HAP-1 (cell line): ENCODE measurements at places on chromosomes 4 and X.
A peak's percentile ranks its signal among the peaks of the same experiment; 100 is the strongest.

DNA sequence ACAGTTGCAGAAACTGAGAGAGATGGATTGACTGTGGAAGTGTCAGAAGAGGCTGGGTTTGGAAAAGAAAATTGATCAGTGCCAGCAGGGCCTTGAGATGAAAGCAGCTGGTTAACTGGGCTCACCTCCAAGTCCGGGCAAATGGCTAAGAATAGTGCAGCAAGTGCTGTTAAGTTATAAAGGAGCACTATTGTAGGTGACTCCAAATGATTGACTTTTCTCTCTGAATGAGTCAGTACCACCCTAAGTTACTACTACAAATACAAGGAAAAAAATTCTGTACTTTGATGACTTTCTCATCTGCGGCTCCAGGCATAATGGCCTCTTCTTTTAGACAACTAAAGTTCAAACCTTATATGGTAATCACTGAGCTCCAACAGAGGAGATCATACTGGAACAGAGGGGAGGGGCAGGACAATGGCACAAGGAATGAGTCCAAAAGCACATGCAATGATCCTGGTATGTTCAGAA lies 733.4 kb upstream of the INTU start:
- no peak for DNase-seq

GRCh38 chrX:47623540-47624027 lies 3.9 kb upstream of the SYN1 start:
- no peak for DNase-seq

GRCh38 chr4:169663831-169664230 lies 43.5 kb downstream of the CLCN3 start:
- DNase-seq: no peak

DNA sequence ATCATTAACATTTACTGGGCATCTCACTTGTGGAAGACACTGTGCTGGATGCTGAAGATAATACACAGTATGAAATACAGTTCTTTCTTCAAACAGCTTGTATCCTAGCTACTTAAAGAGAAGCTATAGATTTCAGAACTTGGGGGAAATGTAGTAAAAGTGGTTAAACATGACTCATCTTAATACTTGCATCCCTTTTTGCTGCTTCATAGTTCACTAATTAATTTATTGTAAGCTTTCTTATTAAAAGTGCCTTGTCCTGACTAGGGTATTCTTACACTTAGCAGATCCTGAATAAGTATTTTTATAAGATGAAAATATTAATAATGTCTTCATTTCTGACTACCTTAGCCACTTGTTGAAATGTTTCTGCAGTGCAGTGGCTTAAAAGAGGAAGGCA lies 132.8 kb upstream of the STIM2 start:
- DNase-seq: no peak

DNA sequence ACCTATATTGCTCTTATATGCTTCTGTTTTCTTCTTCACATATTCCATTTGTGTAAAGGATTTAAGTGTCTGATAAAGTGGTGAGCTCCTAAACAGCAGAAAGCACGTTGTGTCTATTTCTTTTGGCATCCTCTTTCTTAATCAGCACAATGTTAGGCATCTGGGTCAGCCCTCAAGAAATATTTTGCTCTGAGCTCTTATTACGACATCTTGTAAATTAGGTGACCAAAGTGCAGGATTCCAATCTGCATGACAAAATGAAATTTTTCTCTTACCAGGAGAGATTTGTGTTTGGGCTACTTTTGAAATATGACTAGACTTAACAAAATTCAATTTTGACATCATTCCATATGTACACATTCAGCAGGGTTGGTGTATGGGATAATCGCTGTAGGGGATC lies 210.0 kb upstream of the IGFBP7 start:
- no peak for DNase-seq

DNA sequence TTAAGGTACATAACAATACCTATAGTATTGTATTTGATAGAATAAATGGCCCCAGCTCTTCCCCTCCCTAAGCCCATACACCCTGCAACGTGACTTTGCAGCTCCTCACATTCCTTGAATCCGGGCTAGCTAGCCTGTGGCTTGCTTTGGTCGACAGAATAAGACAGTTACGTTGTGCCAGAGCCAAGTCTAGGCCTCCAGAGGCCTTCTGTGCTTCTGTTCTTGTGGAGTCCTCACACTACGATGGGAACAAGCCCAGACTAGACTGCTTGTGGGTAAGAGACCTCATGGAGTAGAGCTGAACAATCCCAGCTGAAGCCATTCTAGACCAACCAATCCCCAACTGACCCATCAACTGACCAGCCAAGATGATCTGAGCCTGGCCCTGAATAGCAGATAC lies 102.4 kb upstream of the PLAC1 start:
- peak; percentile 30 for DNase-seq

DNA sequence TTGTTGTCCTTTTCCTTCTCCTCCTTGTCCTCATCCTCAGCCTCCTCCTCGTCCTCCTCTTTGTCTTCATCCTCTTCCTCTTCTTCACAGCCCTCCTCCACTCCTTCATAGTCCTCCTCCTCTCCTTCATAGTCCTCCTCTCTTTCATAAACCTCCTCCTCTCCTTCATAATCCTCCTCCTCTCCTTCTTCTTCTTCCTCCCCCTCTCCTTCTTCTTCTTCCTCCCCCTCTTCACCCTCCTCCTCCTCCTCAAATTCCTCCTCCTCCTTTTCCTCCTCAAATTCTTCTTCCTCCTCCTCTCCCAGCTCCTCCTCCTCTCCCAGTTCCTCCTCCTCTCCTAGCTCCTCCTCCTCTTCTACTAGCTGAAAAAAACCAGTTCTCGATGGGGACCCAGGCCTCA lies 143.8 kb upstream of the RADX start:
- no peak for DNase-seq

- no peak for DNase-seq
These were observed 66.6 kb upstream of the NAF1 start for GRCh38 chr4:163233321-163233720.

GRCh38 chrX:119706616-119707015 lies 13.6 kb upstream of the SEPTIN6 start:
- no peak for DNase-seq

DNA sequence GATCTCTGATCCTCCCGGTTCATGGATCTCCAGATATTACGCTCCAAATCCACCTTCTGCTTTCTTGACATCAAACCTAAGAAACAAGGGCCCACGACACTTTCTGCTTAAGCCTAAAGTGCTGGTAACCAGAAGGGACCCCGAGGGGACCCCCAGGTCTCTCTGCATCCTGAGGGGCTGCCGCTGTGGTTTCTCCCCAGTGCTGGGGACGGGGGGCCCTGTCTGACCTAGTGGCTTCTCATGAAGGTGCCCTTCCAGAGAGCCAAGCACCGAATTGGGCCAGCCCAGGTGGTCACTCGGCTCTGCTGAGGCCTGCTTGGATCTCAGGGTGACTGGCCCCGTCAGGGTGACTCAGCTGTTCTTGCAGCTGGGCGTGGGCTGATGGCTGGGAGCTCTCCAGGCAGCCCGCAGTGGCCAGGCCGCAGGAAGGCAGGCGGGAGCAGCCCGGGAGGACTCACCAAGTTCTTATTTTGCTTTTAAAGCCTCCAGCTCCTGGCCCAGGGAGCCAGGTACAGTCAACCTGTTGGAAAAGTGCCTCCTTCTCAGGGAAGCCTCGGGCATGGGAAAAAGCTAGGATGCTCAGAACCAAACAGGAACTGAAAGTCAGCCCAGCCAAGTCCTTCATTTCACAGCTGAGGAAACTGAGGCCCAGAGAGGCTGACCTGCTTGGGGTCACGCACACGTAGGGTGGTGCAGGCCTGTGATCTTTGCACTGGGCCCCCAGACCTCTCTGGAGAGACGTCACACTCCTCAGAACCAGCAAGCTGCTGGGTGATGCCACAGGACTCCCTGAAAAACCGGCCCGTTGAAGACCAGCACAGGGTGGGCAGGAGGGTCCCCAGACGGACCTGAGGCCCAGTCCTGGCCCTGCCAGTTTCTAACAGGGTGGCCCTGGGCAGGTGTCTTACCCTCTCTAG lies 16.7 kb downstream of the BLOC1S4 start:
- no peak for DNase-seq

DNA sequence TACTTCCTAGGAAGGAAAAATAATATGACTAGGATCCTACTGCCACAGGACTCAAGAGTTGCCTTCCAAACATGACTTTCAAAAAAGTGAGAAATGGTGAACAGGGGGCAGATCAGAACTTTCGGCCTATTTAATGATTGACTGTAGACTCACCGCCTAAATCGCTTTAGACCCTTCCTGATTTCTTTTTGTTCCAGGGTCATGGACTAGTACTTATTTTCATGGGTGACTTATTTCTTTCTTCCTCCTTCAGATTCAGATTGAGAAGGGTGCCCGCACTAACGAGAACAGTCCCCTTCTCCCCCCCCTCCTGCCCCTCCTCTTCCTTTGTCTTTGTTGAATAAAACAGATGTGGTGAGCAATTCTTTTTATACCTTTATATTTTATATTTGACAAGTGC lies 48.0 kb upstream of the KLHL8 start:
- no peak for DNase-seq

GRCh38 chr4:89674876-89675459 lies 162.0 kb downstream of the SNCA start:
- no peak for DNase-seq

GRCh38 chr4:89619206-89619962 lies 217.6 kb downstream of the SNCA start:
- DNase-seq: no peak

GRCh38 chr4:173486714-173487392 lies 43.2 kb downstream of the HAND2 start:
- no peak for DNase-seq

GRCh38 chr4:87838205-87838604 lies 5.4 kb downstream of the MEPE start:
- DNase-seq: no peak

DNA sequence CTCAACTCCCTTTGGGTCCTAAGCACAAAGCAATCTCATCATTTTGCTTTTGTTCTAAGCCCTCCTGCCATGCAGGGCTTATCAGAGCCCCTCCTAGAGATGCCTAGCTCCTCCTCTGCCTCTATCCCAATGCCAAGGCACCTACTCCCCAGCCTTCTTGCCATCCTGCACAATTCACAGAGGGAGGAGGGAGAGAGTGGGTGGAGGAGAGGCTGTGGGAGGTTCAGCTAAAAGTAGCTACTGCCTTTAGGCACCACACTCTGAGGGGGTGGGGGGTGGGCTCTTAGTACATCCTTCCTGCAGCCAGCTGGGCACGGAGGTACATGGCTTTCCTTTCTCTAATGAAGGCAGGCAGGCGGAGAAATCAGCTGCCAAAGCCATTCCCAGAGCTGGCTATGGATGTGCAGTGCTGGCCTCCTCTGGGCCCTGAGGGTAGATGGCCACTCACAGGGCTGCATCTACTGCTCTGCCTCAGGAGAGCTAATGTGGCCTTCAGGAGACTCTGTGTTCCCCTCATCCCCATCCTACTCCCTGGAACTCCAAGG lies 40.1 kb downstream of the ARHGEF9 start:
- DNase-seq: no peak

GRCh38 chr4:161936625-161937550 lies 226.9 kb downstream of the FSTL5 start:
- DNase-seq: peak; percentile 34

DNA sequence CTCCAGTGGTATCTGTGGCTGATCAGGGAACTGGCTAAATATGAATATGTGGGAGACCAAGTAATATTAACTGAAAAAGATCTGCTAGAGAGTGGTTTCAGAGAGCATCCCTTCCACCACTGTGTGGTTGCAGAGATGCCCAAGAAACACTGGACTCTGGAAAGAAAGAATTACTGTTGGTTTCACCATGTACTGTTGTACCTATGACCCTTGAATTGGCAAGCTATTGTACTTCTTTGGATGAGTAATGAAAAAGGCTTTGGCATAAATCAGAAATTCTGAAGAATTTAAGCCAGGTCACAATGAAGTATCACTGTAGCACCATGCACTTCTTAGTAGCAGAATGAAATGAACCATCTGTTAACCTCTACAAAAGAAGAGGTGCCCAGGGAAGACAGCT lies 134.4 kb upstream of the INTU start:
- DNase-seq: no peak

- DNase-seq: no peak
These were observed 18.9 kb downstream of the ZBTB33 start for GRCh38 chrX:120269373-120270035.

DNA sequence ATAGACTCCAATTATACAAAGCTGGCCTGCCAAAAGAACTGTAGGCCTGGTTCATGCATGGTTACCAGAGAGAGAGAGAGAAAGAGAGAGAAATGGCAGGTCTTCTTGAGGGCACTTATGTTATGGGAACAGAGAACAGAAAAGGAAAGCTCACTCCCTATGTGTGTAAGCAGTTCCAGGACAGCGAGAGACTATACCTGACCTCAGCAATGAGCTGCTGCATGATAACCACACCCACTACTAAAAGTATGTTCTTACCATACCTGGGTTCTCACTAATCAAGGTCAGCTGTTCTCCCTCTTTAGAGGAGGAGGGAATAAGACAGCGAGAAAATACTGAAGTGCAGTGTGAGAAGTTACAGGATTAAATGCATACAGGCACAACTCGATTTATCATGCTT lies 583.3 kb downstream of the GBA3 start:
- DNase-seq: no peak

- no peak for DNase-seq
These were observed 539 bp upstream of the CHIC1 start for GRCh38 chrX:73562458-73562857.

- DNase-seq: no peak
These were observed 5.0 kb downstream of the NOA1 start for GRCh38 chr4:56972389-56972788.

GRCh38 chr4:54077812-54078211 lies 13.4 kb upstream of the CHIC2 start:
- DNase-seq: no peak
